ENCODE measurements at places on chromosomes 7 and 10.

DNA sequence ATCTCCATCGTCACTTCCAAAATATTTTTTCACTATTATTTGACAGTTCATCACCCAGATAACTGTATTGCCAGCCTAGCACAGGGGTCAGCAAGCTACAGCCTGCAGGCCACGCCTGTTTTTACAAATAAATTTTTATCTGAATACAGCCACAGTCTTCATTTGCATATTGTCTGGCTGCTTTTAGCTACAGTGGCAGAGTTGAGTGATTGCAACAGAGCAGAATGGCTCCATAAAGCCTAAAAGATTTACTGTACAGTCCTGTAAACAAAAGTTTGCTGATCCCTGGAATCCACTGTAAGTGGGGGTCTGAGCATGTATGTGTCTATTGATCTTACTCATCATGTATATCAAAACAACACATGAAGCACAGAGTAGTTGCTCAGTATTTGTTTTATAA, 45.9 kb upstream of the GNAI1 start:
- no peak for DNase-seq

GRCh38 chr7:29468196-29468595, 95.4 kb upstream of the PRR15 start:
- no peak for DNase-seq

- DNase-seq = no peak
Observed at GRCh38 chr7:116630357-116630756, 41.6 kb upstream of the MET start.

GRCh38 chr7:46007194-46007593, 86.1 kb upstream of the IGFBP3 start:
- DNase-seq = no peak

DNA sequence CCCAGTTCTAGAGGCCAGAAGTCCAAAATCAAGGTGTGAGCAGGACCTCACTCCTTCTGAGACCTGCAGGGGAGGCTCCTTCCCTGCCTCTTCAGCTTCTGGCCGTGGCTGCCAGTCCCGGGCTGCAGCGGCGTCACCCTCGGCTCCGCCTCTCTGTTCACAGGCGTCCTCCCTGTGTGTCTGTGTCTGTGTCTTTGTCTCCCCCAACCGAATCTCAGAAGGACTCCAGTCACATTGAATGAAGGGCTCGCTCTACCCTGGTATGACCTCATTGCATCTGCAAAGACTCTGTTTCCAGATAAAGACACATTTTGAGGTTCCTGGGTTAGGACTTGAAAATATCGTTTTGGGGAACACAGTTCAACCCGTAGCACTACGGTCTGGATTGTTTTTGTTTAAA, 33.1 kb upstream of the GALNT11 start:
- DNase-seq = peak; percentile 55

- DNase-seq = no peak
Observed at GRCh38 chr7:47370461-47371042, 211.4 kb downstream of the TNS3 start.

- no peak for DNase-seq
Observed at GRCh38 chr10:3255075-3255474, 82.5 kb upstream of the PITRM1 start.

DNA sequence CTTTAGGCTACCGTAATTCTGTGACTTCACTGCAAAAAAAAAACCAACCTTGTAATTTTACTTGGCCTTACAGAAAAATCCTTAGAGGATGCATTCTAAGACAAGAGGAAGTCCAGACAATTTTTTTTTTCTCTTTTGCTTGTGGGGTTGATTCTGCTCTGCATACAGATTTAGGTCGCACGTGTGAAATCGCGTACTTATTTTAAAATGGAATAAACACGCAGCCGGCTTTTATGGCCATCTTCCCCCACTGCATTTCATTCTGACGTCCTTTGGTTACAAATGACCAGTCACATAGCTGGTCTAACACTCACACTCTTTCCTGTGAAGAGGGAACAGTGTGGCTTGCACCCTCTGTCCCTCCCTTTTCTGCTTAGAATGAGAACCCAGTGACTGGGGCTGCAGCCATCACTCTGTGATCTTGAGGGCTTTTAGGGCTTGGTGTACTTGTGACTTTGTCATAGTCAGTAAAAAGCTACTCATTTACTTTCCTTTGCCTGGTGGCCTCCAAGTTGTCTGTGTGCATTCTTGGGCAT, 63.6 kb upstream of the CARD11 start:
- DNase-seq = no peak

- DNase-seq = peak; percentile 22
Observed at GRCh38 chr7:121395494-121395960, 581 bp downstream of the FAM3C start.

GRCh38 chr10:77603534-77603927, 34.1 kb downstream of the KCNMA1 start:
- no peak for DNase-seq

DNA sequence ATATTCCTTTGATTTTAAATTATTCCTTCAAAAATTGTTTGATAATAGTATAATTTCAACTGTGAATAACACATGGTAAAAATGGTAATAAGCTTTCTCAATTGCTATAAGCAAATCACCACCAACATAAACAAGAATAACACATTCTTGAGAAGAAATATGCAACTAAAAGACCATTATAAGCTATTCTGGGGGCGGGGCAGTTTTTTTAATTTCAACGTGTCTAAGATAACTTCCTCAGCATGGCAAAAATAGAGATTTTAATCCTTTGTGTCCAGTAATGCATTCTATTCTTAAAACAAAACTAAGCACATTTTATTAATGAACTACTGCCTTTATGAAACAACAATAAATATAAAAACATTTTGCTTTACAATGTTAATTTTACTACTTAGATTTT, 1.5 kb downstream of the DNAJC12 start:
- DNase-seq = no peak

DNA sequence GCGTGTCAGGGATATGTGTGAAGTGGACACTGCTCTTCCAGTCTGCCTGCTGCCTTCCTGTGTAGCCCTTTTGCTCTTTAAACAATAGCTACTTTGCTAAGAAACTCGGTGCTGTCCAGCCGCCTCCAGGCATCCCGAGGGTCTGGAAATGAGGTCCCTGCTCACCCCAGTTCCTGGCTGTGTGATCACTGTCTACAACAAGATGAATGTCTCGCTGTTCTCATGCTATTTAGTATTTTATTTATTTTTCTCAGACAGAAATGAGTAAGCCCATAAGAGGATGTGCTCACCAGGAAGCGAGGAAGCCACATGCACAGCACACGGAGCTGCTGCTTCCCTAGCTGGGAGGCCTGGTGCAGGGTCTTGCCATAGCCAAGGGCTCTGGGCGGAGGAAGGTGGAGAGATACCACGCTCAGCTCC, 167.0 kb upstream of the PITRM1 start:
- no peak for DNase-seq

- no peak for DNase-seq
Observed at GRCh38 chr7:132270517-132270916, 305.8 kb downstream of the PLXNA4 start.

DNA sequence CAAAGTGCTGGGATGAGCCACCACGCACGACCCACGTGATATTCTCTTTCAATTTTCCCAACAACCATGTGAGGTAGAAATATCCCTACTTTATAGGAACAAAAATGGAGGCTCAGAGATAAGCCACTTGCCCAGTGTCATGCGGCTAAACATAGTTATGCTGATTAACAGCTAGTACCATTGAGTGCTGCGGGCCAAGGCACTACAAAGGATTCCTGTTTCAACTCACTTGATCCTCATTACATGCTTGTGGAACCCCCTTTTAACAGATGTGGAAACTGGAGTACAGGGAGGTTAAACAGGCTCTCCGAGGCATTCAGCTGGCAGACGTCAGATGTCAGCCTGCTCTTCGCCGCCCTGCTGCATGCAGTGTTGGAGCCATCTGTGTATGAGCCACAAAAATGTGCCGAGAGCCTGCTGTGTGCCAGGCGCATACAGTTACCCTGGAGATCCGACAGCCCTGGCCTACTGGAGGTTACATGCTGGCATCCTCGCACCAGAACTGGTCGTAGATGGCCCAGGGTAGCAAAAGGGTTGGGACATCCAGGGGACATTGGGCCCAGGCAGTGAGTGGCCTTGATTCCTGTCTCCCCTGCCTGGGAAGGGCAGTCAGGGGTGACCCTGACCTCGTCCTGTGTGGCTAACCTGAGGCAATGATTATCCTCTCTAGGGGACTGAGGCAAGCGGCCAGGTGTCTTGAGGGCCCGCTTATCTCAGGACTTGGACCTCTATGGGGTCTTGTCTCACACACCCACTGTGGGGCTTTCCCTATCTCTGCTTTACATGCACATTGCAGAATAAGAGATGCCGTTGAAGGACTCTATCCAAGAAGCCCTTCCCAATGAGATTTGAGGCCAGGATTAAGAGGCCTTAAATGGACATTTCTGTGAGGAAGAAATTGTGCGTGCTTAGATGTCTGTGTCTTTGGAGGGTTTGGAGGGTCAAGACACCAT, 18.5 kb upstream of the SRGN start:
- DNase-seq = no peak

GRCh38 chr7:92466682-92467081, 11.1 kb downstream of the ERVW-1 start:
- no peak for DNase-seq

DNA sequence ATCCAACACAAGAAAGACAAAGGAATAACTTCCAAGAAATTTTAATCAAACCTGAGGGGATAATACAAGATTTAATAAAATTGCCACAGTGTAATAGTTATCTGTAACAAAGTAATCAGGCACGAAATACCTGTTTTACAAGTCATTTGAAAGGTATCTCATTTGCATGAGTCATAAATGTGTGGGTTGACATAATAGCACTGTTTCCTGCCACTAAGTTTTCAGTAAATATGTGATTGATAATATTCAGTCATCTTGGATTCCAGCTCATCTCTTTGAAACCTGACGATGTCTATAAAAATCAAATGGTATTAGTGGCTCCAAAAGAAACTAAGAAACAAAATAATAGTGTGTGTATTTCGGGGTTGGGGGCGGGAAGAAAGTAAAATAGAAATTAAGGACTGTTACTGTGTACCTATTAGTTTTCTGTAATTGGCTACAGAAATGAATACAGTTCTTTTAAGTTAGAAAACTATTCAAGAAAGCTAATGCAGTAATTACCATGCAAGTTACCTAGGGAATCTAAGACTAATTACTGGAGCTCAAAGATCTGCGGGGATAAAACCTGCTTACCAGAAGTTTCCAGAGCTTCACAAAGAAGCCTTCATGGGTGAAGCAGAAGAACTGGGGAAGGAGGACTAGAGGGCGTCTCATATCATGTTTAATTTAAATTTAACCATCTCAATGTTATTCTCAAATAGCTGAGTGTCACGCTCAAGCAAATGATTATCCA, 100.7 kb downstream of the ST8SIA6 start:
- no peak for DNase-seq

- DNase-seq = no peak
Observed at GRCh38 chr7:38086857-38087256, 91.2 kb upstream of the STARD3NL start.

- DNase-seq = no peak
Observed at GRCh38 chr10:96082748-96083147, 39.4 kb downstream of the CCNJ start.

DNA sequence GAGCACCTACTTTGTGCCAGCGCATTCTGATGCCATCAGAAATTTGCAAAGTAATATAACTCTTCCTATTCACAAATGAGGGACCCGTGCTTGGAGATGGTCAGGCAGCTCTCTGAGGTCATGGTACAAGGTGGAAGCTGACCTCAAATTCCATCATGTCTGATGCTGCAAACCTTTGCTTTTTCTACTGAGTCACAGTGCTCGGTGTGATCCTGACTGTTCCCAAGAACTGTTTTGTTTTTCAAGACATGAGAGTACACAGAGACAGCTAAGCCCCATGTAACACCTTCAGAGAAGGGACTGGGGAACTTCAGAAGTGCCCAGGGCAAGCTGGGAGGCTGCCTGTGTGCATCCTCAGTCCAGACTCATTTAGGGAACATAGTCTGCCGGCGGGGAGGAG, 111.3 kb downstream of the FRMD4A start:
- DNase-seq = no peak

- DNase-seq = no peak
Observed at GRCh38 chr10:110783509-110784107, 88.1 kb upstream of the PDCD4 start.

DNA sequence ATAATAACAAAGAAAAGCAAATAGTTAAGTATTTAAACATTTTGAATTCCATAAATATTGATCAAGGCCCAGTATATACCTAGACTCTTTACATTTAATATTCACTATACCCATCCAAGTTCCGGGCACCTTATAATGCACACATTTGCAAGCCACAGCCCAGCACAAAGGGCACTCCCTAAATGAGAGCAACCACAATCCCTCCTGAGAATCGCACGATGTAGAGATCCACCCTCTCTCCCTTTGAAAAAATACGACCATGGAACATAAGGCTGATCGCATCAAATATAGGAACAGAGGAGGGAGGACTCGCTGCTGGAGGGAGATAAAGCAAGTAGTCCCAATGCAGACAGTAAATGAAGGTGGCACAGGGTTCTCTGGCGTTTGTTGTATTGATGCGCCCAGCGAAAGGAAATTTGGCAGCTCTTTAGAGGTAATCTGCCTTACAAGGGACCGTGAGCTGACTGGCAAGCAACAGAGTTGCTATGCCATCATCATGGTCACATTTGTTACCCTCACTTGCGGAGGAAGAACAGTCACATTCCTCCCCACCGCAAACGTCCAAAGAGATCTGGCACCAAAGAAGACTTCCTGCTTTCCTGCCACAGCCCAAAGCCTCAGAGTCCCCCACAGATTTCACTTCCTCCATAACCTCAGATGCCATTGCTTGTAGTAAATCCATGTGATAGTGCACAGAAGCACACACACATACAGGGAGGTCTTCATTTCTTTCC, 16.1 kb upstream of the TAS2R40 start:
- DNase-seq = no peak

DNA sequence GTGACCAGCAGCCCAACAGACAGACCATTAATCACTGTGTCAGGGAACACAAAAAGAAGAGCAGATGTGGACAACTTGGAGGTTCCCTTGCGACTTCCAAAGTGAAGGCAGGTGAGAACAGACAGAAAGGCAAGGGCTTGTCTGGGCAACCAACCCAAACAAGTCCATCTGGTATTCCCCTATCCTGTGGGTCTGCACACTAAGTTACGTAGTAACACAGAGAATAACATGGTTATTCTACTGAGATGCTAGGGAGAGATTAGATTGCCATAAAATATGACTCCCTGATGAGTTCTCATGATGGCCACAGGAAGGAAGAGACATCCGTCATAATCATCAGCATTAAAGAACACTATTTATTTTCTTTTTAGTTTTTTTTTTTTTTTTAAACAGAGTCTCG, 252.2 kb downstream of the CALN1 start:
- DNase-seq = no peak

DNA sequence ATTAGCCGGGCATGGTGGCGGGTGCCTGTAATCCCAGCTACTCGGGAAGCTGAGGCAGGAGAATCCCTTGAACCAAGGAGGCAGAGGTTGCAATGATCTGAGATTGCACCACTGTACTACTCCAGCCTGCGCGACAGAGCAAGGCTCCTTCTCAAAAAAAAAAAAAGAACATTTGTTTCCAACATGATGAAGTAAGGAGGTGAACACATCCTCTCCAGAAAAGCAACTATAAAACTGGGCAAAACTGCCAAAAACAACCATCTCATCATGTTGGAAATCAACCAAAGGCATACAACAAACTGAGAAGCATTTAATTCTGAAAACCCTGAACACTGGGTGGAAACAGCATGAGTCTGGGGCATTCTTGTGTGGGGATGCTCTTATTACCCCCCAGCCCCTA, 14.3 kb downstream of the PRTFDC1 start:
- no peak for DNase-seq

- DNase-seq = no peak
Observed at GRCh38 chr7:36564489-36564888, 159.8 kb downstream of the AOAH start.

Measured in SW 1271 (cell line).